Jurkat, Clone E6-1 (cell line): ENCODE measurements at places on chromosomes 1 and 21.

DNA sequence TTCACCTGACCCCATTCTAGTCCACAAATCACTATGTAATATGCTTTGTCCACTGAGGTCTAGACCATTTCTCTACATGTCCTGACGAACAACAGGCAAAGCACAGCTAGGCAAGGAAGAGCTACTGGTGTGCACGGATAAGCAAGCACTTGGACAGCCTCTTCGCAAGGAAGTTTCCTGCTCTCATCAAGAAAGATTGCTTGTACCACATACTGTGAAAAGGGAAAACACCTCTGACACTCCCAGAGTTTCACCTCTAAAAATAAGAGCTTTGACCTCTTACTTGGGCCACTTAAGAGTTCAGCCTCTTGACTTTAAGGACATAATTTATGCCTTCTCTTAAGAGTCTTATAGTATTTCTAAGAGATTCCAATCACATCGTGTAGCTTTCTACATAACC is 36.0 kb upstream of the LPAR3 start:
- no peak for DNase-seq

DNA sequence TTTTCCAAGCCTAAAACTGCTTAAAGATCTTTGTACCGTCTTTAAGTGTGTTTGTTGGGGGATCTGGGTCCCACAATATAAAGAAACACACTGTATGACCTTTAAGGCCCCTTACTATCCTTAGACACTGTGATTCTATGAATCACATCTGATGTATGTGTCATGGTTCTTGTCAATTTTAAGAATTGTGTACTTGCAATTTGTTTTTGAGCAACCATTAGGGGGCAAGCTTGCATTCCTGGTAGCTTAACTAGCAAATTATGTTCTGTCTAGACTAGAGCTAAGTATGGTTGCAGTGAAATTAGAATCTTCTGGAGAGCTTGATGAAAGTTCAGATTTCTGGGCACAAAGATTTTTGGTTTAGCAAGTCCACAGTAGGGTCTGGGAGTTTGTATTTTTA is 219.5 kb downstream of the TPR start:
- DNase-seq = peak; percentile 34

DNA sequence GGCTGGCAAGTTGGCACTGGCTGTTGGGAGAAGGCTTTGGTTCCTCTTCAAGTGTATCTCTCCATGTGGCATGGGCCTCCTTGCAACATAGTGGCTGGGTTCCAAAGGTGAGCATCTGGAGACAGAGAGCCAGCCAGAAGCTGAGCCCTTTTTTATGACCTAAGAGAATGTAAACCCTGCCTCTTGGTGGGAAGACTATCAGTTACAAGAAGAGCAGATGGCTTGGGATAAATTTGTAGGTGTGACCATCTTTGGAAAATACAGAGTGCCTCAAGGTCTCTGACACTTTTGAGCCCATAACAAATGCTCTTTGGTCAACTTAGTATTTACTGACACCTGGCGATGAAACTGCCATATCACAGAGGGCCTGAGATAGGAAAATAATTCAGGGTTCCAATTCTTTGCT is 31.4 kb upstream of the PRELP start:
- DNase-seq = no peak

DNA sequence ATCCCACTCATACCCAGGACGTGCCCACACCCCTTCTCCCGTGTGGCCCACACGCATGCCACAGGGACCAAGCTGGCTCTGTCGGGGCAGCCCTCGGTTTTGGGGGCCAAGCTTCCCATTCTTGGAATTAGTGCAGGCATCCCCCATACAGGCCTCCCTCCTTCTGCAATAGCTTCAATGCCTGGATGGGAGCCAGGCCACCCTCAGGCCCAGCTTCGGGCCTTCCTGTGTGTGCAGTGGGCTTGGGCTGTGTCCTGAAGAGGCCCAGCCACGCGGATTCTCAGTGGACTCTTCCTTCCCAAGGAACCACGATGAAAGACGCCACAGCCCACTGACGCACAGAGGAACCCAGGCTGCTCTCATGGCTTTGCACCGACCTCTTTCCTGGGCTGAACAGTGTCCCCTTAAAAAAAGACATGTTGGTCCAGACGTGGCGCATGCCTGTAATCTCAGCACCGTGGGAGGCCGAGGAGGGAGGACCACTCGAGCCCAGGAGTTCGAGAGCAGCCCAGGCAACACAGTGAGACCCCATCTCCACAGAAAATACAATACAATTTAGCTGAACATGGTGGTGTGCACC is 3.4 kb downstream of the KRTAP10-11 start:
- DNase-seq = no peak

GRCh38 chr1:19909392-19909791 is 14.0 kb downstream of the PLA2G2E start:
- DNase-seq = no peak

- no peak for DNase-seq
Measured at GRCh38 chr21:33690874-33691273, 48.6 kb downstream of the ITSN1 start.

DNA sequence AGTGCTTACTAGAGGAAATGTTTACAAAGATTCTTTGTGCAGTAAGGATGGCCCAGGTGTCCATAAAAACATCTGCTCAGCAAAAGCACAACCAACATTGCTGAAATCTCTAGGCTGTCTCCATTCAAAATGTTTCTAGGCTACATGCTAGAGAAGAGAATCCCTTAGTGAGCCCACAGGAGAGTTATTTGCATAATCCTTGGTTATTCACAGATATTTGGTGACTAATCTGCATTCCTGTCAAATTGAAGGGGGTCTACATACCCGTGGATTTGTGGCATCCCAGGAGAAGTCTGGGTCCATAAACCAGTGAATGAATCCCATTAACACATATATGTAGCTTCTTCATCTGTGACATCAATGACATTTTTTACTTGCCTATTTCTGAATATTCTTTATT is 261.3 kb upstream of the ESRRG start:
- no peak for DNase-seq

DNA sequence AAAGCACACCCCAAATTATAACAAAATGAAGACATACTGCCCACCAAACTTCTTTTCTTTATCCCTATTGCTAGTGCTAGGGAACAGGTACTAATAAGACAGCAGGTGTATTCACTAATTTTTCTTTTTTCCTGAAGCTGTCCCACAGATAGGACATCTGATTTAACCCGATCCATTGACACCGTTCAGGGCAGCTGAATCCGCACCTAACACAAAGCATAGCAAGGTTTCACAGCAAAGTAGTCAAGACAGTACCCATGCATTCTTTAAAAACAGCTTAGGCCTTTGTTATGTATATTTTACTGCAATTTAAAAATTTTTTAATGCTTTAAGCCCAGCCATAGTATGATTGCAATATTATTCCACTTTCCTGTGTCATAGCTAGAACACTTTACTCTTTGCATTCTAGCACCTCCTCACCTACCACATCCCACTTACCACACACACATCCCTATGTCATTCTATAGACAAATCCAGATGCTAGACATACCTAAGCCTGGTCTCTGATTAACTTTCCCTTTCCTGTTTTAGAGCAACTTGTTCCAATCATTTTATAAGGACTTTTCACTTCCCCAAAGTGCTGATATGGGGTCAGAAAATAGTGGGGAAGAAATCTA is 40.4 kb downstream of the GATAD2B start:
- no peak for DNase-seq

DNA sequence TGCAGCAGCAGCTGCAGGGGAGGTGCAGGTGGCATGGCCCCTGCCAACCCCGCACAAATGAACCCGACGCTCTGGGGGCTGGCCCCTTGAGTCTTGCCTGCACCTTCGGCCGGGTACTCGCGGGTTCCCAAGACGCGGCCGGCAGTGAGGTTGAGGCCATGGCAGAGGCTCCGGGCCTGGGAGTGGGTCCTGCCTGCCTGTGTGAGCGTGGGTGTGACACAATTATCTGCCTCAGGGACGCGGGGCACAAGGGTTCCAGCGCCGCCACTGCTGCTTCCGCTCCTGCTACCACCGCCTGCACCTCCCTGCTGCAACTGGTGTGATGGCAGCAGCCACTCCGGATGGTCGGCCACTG is 20.9 kb upstream of the TGFB2 start:
- no peak for DNase-seq

DNA sequence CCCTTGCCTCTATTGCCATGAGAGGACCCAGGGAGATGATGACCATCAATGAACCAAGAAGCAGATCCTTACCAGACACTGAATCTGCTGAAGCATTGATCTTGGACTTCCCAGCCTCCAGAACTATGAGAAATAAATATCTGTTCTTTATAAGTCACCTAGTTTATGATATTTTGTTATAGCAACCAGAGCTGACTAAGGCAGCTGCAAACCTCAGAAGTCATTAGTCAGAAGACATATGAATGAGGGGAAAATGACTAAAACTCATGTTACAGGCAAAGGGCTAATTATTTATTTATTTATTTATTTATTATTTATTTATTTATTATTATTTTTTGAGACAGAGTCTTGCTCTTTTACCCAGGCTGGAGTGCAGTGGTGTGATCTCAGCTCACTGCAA is 321.1 kb downstream of the TGFB2 start:
- DNase-seq = no peak

GRCh38 chr1:61426885-61427284 is 298.1 kb downstream of the TM2D1 start:
- DNase-seq = no peak

DNA sequence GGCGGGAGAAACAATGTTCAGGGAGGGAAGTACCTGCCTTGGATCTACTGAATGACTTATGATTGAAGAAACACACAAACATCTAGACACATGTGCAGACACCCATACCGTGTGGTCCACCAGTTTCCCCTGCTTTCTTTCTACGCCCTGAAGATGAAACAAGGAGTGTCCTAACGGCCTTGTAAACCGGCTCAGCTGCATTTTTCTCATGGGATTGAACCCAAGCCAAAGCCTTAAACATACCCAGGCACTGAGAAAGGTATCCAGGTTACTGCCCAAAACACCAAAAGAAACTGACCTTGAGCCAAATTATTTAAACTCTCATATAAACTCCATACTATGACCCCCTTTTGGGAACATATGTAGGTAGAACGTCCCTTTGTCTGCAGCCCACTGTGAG is 630.0 kb upstream of the RGS18 start:
- DNase-seq = no peak

DNA sequence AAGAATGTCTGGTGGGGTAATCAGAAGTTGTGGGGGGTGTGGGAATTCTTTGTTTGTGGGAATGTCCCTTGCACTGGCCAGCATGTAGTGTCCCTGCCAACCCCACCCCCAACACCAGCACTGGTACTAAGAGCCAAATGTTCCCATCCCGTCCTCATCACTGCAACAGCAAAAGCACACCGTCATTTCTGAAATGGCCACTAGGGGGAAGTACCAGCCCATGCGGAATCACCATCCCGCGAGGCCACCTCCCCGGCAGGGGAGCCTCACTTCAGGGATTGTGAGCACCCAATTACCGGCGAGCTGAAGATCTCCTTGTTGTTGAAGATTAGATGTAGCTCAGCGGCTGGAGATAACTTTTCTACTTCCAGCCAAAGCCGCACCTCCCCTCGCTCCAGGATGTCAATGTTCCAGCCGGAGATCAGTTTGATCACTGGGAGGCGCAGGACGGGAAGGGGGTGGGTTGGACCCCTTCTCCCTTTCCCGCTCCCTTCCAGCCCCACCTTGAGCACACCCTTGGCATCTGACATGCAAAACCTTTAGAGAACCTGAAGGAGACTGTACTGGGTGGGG is 41.0 kb downstream of the MYOM3 start:
- peak; percentile 64 for DNase-seq

GRCh38 chr1:225481738-225482137 is 53.9 kb upstream of the LBR start:
- DNase-seq = no peak

GRCh38 chr1:202837746-202838262 is 27.1 kb downstream of the PCAT6 start:
- no peak for DNase-seq

DNA sequence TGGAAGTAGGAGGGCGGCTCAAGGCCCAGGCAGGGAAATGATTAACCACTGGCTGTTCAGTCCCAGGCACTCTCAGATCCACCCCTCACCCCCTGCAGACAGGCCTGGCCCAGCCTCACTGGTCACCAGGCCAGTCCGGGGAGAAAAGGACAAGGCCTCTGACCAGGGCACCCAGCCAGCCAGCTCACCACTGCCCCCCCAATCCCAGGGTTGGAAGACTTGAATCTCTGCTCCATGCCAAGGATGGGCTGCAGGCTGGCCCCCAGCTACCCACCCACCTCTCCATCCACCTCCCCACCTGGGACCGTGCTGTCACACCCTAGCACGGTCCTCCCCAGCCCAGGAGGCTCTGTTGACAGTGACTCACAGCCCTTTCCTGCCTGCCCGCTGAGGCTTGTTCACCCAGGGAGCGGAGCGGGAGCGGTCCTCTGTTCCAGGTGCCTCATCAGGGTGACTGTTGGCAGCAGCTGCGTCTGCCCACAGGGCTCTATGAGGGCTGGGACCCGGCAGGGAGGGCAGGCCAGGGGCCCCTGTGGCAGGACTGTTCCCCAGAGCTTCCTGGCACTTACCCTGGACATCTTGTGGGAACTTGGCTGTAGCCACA is 2.2 kb downstream of the LAD1 start:
- no peak for DNase-seq

DNA sequence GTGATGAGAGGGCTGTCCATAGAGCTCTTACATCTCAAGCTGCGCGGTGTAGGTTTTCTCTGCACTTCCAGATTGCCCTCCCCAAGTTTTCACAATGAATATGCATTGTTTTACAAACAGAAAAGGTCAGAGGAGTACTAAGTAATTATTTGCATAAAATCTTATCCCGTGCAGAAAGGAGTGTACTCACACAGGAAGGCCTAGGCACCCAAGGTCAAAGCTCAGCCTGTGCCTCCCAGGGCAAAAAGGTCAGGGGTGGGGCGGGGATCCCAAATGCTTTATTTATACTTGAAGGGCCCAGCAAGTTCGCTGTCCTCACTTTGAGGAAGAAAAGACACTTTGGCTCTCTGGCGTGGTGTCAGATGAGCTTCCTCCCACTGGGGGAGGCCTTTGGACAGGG is 10.3 kb upstream of the KCNE1 start:
- DNase-seq = no peak

DNA sequence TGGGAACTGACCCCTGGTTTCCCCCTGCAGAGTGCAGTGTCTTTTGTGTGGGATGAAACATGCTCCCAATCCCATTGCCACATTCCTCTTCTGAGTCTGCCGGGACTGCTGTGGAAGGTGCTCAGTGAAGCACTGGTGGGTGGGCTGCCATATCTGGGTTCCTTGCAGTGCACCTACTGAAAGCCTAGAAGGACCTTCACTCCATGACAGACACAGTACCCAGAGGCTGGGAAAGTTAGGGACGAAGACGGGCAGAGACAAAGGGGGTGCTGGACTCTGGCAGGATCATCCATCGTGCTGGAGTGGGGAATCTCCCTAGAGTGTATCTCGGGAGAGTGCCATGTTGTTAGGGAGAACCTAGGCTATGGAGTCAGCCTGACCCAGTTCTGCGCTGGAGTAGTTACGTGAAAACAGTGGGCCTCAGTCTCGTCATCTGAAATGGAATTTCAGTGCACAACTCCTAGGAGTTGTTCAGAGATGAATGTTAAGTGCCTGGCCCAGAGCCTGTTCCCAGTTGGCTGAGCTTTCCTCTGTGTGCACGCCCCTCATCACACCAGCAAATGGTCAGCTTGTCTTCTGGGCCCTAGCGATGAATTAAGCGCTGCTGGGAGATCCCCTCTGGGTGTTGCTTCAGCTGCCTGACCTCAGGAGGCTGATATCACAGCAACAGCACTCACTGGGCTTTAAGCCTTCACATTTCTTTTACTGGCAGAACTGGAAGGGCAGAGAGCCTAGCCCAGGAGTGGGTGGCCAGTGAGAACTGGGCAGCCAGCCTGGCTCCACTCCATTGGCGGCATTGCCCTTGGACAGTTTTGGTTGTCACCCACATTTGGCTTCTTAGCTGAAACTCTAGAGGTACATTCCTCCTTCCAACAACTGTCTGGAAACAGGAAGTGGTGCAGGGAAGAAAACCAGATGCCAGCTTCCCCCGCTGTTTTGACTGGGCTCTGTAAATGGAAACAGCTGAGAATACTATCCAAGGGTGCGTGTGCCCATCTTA is 479.8 kb upstream of the VAMP3 start:
- DNase-seq = no peak
